ENCODE measurements at places on chromosomes 3 and 15.

DNA sequence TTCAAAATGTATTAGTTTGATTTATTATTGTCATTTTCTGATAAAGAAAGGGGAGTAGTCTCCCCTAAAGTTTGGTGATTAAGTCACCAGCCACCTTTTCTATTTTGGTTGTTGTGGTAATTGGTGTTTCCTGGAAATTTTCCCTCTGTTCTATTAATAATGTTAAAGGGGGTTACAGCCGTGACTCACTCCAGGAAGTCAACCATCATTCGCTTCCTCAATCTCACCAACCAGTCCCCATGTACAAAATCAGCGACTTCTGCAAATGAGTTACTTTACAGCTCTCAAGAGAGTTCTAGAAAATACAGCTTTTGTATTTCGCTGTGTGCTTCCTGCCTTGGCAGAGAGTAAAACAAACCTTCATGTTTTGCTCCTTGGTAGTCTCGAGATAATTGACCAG lies 285.1 kb downstream of the LPP start:
- DNase-seq: no peak

GRCh38 chr3:175764722-175765121 lies 905.6 kb downstream of the NAALADL2 start:
- no peak for DNase-seq

DNA sequence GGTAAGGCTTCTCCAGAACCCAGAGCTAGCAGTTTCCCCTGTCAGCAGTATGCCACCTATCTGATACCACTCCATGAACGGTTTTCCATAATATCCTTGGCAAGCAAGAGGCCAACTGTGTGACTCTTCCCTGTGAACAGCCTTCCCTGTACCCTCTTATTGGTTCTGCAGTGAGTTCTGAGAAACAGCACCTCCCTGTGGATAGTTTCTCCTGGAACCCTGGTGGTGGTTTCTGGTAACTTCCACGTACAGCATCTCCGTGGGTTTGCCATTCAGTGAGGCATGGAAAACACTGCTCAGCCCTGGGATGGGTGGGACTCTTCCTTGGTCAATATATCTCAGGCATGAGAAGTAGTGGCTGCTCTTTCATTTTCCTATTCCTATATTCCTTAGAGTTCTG lies 19.4 kb upstream of the SERPINI2 start:
- DNase-seq: no peak

- no peak for DNase-seq
Measured at GRCh38 chr3:175777495-175777894, 918.4 kb downstream of the NAALADL2 start.

- no peak for DNase-seq
Measured at GRCh38 chr3:160369784-160370183, 29.2 kb downstream of the IFT80 start.

GRCh38 chr3:146300768-146301167 lies 49.9 kb upstream of the PLSCR4 start:
- DNase-seq: no peak

DNA sequence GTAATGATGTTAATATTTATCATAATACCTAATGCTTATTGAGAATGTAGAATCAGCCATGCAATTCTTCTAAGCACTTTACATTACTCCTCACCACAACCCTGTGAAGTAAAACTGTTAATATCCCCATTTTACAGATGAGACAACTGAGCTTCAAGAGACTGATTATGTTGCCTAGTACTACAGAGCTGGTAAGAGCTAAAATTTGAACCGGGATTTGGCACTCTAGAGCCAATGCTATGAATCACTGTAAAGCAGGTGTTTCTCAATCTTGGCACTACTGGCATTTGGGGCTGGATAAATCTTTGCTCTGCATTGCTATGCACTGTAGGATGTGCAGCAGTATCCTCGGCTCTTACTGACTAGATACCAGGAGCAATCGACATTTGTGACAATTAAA lies 367.7 kb downstream of the MAGI1 start:
- no peak for DNase-seq

DNA sequence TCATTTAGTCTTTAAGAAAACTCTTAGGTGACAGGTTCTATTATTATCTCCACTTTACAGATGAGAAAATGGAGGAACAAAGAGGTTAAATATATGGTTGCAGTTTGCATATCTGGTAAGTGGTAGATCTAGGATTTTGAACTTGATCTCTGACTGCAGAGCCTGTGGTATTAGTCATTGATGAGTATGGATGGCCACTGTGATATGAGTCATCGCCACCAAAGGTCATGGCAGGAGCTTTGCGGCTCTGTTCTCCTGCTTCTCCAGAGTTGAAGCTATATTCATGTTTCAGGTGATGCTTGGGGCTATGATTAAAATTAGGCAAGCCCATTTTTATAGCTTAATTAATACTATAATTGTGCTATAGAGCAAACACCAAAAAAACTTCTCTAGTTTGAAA lies 306.2 kb upstream of the DPPA4 start:
- DNase-seq: no peak

DNA sequence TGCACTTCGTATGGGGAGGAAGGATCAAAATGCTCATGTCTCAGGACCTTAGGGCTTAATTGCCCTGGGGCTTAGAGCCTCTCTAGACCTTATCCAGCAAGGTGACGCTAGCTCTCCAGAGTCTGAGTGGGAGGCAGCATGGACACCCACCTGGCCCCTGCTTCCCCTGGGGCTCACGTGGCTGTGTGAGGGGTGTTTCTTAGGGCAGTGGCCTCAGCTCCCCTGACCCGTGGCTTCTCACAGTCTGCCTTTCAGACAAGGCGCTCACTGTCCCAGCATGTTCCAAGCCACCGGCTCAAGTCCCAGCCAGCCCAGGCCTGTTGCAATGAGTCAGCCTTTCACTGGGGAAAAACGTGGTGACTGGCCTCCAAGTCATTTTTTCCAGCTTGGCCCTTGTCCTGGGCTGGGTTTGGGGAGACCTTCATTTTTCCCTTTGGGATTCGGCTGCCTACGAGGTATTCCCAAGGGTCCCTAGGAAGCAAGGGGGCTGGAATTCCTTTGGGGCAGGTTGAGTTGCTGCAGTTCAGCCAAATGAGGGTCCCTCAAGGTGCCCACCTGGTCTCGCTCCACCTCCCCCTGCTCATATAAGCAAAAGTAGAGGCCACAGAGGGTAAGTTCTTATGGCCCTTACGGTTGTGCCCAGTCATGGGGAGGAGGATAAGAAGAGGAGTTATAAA lies 15.7 kb downstream of the BHLHE40 start:
- peak; percentile 91 for DNase-seq

DNA sequence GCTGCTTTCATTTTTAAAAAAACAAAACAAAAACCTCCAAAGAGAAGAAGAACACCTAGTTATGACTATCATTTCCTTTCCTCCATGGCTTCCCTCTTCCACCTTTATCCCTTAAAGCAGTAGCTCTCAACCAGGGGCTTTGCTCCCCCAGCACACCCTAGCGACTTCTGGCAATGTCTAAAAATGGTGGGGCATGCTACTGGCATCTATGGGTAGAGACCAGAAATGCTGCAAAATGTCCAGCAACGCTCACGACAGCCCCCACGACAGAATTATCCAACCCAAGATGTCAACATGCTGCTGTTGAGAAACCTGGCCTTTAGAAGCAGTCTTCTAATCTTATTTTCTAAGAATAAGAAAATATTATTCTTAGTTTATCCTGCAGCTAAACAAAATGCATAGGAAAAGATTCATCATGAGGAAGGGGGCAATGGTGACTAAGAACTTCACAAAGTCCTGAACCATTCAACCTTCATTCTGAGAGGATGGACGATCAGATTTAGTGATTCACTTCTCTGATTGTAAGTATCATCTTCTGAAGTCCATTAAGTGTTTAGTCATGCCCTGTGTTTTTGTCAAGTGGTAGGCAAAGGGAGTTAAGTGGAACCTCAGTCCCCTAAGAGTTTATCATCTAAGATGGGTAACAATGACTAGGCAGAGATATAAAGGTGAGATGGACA lies 81.7 kb downstream of the CCNL1 start:
- no peak for DNase-seq

- no peak for DNase-seq
Measured at GRCh38 chr3:100782906-100783305, 73.6 kb downstream of the TFG start.

DNA sequence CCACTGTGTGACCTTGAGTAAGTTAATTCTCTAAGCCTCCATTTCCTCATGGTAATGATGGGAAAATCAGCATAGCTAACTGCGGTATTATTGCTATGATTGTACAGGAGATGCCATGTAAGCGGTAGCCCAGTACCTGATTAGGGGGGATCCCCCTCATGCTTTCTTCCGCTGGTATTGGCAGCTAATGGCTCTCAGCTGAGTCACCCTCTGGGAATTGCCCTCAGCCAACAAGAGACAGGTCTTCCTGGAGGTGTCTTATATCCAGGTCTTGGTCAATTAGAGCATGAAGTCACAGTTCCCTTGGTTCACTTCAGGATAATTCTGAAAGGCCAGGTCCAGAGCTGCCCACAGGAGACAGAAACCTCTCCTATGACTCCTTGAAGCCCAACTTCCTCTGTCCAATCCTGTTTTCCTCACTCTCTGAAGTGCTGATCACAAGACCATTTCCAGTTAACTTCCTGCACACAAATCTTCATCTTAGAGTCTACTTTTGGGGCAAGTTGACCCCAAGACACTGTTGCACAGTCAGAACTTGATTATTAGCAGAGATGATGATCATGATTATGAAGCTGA lies 724.7 kb upstream of the ZNF385D start:
- no peak for DNase-seq

DNA sequence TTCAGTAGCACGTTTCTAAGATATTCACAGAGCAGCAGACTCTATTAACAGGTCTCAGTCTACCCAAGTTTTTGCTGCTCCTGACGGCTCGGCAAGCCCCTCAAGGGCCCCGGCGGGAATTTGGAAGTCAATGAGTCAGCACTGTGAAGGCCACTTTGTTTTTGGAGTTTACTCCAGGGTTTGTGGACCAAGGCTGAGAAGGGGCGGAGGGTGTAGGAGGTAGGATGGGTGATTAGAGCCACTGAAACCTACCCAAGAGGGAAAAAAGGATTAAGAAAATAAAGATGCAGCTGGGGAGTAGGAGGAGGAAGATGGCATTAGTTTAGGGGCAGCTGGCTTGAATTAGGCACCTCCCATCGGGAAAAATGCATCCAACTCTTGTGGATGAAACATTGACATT lies 87.6 kb downstream of the BDH1 start:
- no peak for DNase-seq

GRCh38 chr15:92683511-92683834 lies 27.9 kb upstream of the FAM174B start:
- no peak for DNase-seq

- DNase-seq: no peak
Measured at GRCh38 chr3:133328373-133328772, 71.5 kb upstream of the BFSP2 start.

- DNase-seq: no peak
Measured at GRCh38 chr3:71653414-71653807, 69.9 kb upstream of the FOXP1 start.

DNA sequence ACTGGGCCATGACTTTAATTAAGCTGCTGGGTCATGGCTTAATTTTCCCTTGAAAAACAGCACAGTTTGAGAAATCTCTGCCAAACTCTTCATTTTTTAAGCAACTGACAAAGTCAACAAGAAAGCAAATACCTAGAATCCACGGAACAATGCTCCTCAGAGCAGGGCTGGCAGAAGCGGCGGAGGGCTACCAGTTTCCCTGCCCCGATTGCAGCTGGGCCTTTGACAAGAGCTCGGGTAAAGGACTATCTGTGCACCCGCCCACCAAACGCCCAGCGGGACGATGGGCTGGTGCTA lies 1.2 kb downstream of the GOLIM4 start:
- no peak for DNase-seq

DNA sequence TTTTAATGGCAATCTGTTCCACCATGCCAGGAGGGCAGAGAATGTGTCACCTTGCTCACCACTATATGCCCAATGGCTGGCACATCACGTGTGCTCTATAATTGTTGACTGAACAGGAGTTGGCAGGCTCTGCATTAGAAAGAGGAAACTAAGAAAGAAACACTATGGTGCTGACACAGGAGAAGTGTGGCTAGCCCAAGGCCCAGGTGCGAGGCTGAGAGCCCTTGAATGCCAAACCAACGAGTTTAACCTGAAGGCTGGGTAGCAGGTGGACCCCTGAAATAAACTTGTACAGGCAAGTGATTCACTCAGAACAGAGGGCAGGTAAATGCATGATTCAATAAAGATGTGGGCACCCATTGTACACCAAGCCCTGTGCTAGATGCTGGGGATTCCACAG lies 2.4 kb downstream of the CHCHD4 start:
- no peak for DNase-seq

- DNase-seq: peak; percentile 64
Measured at GRCh38 chr3:127678611-127679533, 6.1 kb downstream of the ABTB1 start.

DNA sequence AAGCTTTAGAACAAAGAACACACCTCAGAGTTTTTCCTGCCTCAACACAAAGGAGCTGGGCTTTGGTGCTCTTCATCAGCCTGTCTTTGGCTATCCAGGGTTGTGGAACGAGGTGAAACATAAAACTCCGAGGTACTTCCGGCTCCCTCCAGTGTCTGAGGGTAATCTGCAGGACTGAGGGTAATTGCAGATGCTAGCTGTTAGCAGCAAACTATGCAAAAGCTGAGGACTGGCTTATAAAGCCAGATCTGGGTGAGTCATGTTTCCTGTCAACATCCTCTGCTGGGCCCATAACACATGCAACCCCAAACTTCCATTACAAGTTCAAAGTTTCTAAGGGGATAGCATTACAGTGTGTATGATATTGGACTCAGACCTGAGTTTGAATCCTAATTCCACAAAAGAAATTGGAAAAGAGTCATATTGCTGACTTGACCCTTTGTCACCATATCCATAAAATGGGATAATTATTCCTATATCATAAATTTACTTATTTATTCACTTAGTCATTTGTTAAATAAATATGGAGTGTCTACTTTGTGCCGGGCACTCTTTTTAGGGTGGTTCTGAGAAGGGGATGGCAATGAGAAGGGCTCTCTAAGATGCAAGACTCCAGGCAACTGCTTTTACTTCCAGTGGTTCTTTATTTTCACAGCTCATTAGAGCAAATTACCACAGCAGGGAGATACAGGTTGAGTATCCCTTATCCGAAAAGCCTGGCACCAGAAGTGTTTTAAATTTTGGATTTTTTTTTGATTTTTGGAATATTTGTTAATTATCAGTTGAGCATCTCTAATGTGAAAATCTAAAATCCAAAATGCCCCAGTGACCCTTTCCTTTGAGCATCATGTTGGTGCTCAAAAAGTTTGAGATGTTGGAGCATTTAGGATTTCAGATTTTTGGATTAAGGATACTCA lies 9.5 kb upstream of the TRIM69 start:
- DNase-seq: peak; percentile 93

DNA sequence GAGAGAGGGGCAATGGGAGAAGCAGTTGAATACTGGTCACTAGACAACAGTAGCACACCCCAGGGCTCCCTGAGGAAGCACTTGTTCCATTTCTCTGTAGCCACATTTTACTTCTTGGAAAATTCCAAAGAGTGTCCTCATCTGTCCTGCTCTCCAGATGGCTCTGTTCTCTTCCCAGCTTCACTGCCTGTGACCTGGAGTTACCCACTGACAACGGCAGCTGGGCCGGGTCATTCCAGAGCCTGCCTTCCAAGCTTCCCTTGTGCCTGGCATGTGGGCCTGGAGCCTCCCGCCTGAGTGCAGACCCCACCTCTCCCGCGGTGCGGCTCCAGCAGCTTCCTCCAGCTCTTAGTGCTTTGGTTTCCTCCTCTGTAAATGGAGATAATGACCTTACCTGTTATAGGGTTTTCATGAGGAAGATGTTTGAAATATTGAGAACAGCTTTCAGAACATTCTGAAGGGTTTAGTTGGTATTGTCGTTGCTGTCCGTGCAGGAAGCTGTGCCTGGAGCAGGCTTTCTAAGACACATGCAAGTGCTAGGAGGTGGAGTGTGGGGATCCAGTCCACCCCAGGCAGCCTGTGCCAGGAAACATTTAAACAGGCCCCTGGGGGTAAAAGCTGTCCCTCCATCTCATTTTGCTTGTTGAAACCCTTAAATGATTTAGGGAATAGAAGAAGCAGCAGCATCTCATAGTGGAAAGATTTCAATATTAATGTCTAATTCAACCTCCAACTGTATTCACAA lies 24.8 kb downstream of the EFCC1 start:
- DNase-seq: no peak
